ENCODE measurements at places on chromosomes 5 and 9.
A peak's percentile ranks its signal among the peaks of the same experiment; 100 is the strongest.

DNA sequence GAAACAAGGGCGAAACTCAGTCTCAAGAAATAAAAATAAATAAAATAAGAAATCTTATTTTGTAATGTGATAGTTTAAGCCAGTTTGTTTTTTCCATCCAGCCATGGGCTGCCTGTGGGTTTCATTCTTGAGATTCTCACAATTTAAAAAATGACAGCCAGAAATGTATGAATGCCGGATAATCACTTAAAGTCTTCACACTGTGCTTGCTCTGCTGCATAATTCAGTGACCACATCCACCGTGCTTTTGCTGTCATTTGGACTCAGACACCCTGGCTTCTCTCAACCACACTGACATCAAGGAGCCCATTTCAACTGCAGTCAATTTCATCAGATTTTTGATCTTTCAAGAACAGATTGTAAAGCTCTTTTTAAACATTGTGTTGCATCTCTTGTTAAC is 61.0 kb upstream of the DAPK1 start:
- DNase-seq = no peak

GRCh38 chr5:125249400-125249799 is 503.0 kb upstream of the ZNF608 start:
- DNase-seq = no peak

- no peak for DNase-seq
These were observed 44.1 kb upstream of the SELENOP start for GRCh38 chr5:42855811-42856210.

- no peak for DNase-seq
These were observed 21.2 kb downstream of the SWI5 start for GRCh38 chr9:128297221-128297773.

GRCh38 chr9:115522912-115523311 is 405.0 kb upstream of the TNC start:
- no peak for DNase-seq

GRCh38 chr5:136031711-136032110 is 2.9 kb downstream of the TGFBI start:
- no peak for DNase-seq

GRCh38 chr9:127980706-127981558 is at the start of gene EEIG1:
TSS of gene EEIG1 (minus strand) at chr9:127980989. CDS start at chr9:127980137, 852 bp downstream.
- peak; percentile 97 for DNase-seq

DNA sequence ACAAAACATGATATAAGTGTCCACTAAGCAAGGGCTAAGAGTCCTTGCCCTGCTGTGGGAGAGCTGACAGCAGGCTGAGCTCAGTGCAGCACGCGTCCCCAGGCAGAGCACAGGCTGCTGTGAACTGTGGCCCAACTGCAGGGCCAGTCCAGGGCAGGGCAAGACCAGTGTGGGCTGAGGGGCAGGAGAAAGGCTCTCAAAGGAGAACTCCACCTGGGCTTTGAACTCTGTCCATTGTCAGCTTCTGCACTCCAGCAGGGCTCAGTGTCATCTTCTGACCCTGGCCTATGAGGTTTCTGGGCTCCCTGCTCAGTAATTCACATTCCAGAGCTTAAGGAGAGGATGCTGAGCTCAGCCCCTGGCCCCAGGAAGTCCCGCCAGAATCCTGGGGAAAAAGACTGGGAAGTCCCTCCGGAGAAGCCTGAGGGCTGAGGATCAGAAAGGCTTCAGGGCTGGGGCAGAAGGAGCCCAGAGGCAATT is 37.4 kb downstream of the LHFPL2 start:
- no peak for DNase-seq

DNA sequence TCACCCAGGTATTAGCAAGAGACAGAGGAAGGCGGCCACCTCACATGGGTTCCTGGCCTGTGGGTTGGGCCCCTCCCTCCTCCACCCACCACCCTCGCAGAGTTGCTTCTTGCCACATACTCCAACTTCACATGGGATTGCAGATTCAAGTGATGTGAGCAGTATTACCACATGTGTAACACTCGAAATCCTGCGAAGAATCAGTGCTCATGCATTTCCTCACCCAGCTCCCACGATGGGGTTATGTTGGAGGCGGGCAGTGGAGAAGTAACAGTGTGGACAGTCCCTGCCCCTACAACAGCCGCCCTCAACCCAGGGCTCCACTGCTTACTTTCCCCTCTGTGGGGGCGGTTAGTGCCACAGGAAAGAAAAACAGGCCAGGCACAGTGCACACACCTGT is 3.9 kb upstream of the FBP1 start:
- no peak for DNase-seq

DNA sequence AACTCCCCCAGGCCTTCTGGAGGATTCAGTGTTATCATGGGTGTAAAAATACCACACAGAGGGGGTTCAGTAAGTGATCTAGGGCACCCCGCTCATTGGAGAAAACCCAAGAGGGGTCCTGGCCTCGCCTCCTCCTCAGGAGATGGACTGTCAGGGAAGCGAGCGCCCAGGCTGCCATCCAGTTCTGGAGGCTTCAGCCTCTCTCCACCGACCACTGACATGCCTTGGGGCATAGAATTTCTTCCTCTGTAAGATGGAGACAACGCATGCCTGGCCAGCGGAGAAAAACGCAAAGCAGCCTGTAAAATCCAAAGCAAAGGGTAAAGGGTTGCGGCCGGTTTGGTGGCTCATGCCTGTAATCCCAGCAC is 165.4 kb downstream of the COL23A1 start:
- DNase-seq = no peak

GRCh38 chr5:1415059-1415425 is 30.2 kb downstream of the SLC6A3 start:
- DNase-seq = no peak

DNA sequence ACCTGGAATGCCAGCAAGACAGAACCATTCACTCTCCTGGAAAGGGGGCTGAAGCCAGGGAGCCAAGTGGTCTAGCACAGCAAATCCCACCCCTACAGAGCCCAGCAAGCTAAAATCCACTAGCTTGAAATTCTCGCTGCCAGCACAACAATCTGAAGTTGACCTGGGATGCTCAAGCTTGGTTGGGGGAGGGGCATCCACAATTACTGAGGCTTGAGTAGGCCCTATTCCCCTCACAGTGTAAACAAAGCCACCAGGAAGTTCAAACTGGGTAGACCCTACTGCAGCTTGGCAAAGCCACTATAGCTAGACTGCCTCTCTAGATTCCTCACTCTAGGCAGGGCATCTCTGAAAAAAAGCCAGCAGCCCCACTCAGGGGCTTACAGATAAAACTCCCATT is 17.3 kb downstream of the RIGI start:
- DNase-seq = no peak

DNA sequence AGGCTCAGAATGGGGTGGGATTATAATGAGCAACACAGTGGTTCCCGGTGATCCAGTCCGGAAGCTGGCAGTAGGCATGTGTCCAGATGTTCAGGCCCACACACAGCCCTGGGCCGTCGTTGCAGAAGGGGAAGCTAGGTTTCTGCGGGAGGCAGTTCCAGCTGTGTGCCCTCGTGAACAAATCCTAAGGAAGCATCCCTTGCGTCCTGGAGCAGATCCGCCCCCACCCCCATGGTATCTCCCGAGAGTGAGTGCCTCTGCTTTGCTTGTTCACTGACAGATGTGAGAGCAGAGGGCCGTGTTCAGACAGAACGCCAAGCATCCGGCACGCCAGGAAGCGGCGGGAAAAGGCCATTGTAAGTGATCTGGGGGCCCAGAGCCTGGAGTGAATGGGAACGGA is 104.8 kb downstream of the PDE6A start:
- no peak for DNase-seq

DNA sequence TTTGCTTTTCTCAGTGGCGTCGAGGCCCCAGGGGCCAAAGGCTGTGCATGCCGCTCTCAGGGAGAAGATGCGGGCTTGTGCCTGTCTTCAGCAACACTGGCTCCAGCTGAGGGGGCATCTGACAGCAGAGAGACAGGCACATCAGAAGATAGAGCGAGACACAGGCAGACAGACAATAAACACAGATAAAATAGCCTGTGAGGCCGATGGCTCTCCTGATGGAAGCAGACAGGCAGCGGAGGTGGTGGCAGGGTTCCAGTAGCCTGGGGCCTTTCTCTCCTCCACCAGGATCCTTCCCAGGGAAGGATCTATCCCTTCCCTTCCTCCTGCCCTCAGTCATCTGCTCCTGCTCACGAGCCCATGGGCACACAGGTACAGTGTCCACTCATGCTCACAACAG is 16.6 kb upstream of the UNC5A start:
- DNase-seq = no peak

- no peak for DNase-seq
These were observed 89.5 kb downstream of the EGFLAM start for GRCh38 chr5:38347896-38348295.

Data from stimulated activated CD4-positive, alpha-beta T cell treated with anti-CD3 and anti-CD28 coated beads, Interleukin-2, amount 100 ng/mL, for 48 hours (primary cell).